Stimulated activated CD8-positive, alpha-beta memory T cell treated with anti-CD3 and anti-CD28 coated beads, Interleukin-7, amount 100 ng/mL, for 24 hours (primary cell): ENCODE measurements at places on chromosomes 3 and 15.

GRCh38 chr3:162597226-162597625, 1100.6 kb downstream of the OTOL1 start:
- no peak for DNase-seq

GRCh38 chr3:47261301-47261700, 21.3 kb downstream of the KIF9 start:
- no peak for DNase-seq

DNA sequence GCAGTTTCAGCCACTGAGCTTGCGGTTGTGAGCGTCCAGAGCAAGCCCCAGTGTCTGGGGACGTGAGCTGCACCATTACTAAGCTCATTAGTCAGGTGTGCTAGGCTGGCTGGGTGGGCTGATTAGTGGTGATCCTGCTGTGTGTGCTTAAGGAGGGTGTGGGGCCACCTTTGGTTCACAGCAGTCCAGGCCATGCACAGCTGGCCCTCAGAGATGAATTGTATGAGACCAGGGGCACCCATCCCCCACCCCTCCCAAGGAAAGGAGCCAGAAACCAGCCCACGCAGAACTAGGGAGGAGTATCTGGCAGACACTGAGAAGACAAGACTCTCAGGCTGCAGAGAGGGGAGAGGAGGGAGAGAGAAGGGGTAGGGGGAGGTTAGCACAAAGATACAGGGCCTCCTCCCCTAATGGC, 3.8 kb downstream of the TYRO3 start:
- DNase-seq, result no peak

DNA sequence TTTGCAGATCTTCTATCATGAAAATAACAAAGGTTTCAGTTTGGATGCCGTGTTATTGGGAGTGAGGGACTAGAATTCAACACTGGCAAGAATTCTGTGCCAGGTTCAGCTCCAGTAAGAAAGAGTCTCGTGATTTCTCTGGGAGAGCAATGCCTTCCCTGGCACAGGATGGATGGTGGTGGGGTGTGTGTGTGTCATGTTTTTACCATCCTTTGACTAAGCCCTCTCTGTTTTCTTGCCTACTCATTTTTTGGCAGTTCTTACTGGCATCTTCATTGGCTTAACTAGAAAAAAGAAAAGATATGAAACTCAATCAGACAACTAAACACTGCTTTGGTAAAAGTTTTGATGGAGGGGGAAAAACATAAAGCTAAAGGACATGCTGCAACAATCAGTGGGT, 86.6 kb downstream of the FMN1 start:
- no peak for DNase-seq

GRCh38 chr3:190883141-190883540, 20.6 kb upstream of the GMNC start:
- DNase-seq, result no peak

GRCh38 chr3:140906785-140907184, 34.9 kb upstream of the SLC25A36 start:
- DNase-seq, result no peak

DNA sequence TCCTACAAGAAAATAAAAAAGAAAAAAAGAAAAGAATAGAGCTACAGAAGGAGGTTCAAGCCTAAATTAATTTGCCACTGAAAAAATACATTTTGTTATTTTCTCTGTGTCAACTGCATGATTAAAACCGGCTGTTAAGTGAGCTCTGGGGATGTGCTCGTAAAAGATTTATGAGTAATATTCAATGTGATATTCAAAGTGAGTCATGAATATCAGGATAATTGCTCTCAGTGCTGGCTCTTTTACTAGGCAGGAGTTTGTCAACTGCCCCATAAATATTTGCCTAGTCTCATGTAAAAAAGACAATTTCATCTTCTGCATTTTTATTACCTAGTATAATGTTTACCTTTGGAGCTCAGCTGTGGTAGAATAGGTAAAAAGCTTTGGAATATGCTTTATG, 78.9 kb downstream of the CDIN1 start:
- no peak for DNase-seq

- DNase-seq, result no peak
These were observed 311.8 kb downstream of the TBC1D5 start for GRCh38 chr3:17430582-17430981.

DNA sequence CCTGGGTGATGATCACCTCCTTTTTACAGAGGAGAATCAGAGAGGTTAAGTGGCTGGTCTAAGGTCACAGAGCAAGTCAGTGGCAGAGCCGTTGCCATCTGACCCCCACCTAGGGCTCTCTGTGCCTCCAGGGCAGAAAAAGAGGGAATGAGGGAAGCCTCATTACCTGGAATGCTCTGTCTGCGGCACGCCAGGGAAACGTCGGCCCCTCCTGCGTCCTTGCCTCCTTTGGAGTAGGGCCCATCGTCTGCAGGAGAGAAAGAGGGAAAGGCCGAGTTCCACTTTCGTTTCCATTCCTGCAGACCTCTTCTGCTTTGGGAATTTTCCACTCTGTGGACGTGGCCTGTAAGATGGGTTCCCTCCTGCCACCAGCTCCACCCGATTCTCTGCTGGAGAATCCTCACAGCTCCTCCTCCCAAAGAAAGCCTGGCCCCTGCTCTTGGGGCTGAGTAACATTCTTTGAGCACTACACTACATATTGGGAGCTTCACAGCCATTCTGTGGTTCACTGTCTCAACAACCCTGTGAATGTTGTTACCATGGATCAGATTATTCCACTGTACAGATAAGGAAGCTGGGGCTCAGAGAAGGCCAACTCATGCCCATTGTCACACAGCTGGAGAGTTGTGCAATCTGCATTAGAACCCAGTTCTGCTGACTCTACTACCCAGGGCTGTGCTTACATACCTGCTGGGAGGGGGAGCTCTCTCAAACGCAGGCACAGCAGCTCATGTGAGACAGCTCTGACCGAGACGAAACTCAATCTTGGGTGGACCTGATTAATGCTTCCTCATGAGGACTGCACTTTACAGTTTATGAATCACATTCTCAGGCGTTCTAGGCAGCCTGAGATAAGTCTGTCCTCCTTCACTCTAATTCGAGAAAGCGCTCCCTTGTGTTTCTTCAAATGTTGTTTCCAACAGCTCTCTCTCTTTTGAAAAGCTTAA, 14.2 kb downstream of the GRIP2 start:
- DNase-seq, result no peak

DNA sequence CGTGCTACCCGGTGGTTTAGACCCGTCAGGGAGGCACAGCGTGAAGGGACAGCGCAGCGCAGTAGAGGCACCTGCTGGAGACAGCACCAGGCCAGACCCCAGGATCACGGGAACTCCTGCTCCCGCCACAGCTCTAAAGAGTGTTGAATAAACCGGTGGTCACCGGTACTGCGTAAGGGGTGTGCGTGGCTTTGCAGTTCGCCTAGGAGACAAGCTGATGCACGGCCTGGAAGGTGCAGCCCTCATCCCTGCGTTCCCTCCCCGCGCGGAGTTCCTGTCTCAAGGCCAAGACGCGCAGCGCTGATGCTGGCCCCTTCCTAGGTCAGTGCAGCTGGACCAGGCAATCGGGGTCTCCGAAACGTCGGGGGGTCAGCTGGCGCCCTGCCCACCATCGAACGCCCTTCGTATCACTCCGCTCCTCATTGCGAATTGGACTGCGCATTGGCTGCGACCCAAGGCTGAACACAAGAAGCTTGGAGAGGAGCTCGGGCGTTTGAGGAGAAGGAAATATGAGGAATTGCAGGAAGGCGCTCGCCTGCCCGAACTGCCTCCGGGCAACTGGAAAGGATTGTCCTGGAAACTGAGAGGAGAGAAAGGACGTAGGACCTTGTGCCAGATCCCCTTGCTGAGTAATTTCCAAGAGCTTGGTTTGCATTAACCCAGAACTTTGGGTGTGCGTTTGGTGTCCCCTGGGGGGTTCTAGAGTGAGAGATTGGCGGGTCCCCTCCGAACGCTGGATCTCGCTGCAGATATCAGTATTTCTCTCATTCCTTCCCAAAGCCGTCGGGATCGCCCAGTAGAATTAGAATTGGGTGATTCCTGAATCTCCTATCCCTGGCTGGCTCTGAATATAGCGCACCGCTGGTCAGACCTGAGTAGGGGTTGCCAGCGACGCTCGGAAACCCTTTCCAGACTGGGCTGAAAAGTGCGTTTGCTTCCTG, 2.3 kb upstream of the SOX14 start:
- DNase-seq, result no peak

- DNase-seq, result no peak
These were observed 600.3 kb upstream of the TGFBR2 start for GRCh38 chr3:30006111-30006510.

DNA sequence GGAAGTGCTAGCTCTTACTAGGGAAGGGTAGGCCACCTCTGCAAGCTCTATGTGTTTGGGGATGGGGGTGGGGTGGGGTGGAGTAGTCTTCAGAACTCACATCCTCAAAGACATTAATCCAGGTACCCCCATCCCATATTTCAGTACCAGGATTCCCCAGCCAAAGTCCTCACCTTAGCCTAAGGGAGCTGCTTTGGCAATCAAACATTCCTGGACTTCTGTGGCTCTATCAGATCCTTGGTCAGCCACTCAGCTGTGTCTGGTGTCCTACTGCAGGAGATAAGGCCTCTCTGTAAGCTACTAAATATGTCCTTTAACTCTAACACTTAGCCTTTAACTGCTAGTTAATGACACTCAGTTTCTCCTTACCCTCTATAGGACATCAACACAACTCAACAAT, 26.9 kb downstream of the FAM240A start:
- no peak for DNase-seq

DNA sequence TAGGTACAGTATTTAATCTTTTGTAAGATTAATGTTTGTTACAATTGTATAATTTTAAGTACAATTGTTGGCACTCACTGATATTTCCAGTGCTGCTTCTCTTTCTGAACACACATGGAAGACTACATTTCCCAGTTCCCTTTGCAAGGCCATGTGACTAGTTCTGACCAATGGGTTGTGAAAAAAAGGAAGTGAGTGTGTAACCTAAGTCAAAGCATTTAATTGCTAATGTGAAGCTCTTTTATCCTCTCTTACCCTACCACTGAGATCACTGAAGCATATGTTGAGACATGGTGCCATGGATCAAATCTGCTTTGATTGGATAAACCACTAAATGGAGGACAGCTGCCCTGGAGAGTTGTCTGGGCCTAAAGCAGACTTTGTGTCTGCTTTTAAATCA, 83.9 kb upstream of the PLXND1 start:
- DNase-seq, result no peak

DNA sequence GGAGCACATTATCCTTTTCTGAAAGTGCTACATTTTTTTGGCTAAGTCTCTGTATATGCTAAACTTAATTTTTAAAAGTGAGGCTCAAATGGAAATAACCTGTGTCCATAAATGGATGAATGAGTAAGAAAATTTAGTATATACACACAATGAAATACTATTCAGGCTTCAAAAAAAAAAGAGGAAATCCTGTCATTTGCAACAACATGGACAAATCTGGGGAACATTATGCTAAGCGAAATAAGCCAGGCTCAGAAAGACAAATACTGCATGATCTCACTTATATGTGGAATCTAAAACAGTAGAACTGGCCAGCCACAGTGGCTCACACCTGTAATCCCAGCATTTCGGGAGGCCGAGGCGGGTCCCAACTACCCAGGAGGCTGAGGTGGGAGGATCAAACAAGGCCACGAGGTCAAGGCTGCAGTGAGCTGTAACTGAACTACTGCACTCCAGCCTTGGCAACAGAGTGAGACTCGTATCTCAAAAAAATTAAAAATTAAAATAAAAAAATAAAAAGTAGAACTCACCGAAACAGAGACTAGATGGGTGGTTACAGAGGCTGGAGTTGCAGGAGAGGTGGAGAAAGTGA, 25.8 kb downstream of the CCDC12 start:
- DNase-seq, result no peak
